ENCODE measurements at places on chromosomes 2 and 18. TPM values are rescaled to one million over a fixed set of nuclear protein-coding genes. Genes with fewer than 3 reads are reported as not detected.

DNA sequence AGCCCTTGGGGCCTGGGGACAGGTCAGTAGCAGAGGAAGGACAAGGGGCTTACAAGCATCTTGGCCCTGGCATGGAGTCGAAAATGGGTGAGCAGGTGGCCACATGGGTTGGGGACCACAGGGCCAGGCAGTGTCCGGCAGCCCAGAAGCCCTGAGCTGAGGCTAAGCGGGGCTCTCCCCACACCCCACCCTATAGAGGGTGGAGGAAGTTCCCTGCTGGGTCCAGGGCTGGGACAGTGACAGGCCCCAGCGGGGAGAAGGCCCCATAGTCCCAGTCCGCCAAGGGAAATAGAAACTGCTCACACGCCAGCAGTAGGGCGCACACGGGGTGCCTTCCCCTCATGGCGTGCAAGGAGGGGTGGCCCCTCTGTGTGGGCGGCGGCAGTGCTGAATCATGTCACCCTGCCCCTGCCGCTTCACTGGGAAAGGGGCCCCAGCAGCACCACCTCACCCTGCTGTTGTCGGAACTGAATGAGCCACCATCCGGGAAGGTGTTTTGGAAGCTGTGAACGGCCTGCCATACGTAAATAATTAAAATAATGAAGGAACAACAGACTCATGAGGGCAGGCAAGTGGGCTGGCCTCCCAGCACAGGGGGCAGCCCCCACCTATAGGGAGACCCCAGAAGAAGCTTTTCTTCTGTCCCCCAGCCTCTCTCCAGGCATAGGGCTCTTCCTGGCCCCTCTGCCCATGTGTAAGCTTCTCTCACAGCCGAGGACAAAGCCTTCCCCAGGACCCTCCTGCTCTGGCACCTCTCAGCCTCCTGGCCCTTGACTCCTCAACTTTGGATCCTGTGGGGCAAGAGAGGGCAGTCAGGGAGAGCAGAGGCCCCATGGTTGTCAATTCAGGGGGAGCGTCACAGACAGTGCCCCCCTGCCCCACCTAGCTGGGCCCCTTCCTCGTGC is 12.7 kb upstream of the DUSP2 start:
- DNase-seq: no peak

DNA sequence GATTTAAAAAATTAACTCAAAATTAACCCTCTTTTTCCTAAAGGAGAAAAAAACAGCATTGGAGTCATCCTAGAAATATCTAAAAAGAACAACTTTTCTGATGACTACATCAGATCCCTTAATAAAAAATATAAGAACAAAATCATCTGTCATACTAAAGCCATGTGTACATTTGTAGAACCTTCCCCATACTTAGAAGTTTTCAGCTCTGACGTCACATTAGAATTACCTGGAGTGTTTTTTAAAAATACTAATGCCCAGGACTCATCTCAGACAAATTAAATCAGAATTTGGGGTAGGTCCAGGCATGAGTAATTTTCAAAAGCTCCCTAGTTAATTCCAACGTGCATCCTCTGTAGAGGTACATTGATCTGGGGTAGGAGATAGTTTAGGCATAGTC is 598.0 kb downstream of the DSC3 start:
- no peak for DNase-seq

GRCh38 chr18:55024564-55024963 is 65.3 kb upstream of the CCDC68 start:
- no peak for DNase-seq

CTLA4 gene
- not detected for total RNA-seq

CFAP221 gene
- total RNA-seq: not detected

IL1R2 gene
- total RNA-seq: 4.3 TPM

SERPINB2 gene
- 20.5 TPM for total RNA-seq

BOD1L2 gene
- total RNA-seq: not detected

Data from RPMI7951 (cell line).